Activated CD4-positive, alpha-beta T cell treated with anti-CD3 and anti-CD28 coated beads for 48 hours (primary cell): ENCODE measurements at places on chromosomes 7 and 10.

DNA sequence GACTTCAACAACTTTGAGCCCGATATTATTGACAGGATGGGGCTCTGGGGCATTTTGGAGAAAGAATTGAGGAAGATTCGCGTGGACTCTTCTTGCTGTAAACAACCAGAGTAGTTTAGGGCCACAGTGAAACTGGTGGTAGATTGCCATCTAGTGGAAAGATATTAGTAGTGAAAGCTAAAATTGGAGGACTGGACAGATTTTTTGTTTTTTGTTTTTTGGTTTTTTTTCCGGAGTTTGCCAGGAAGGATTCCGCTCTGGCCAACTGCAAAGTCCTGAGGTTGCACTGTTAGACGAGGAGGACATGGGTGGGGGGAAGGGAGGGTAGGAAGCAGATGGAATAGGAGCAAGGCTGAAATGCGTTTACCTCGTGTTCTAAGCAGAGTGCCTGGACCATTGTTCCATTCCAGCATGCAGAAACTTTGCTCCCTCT is 11.7 kb downstream of the NOBOX start:
- DNase-seq, result peak; percentile 10

- no peak for DNase-seq
These were observed 1.8 kb upstream of the SP8 start for GRCh38 chr7:20788420-20788990.

DNA sequence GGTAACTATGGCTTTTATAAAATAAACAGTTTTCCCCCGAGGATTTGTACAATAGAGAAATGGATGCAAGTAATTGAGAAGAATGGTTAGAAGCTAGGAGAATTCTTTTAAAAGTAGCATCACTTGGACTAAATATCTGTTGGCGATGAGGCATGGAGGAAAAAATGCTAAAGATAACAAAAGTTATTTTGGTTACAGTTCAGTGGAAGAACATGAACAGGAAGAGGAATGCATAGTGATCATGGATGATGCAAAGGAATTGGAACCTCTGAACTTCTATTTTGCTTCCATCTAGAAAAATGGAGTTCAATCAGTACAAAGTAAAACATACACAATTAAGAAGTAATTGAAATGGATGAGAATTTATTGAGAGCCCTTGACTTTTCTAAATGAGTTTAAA is 32.9 kb downstream of the ENTPD1 start:
- no peak for DNase-seq

GRCh38 chr7:50591098-50591479 is 25.9 kb upstream of the DDC start:
- no peak for DNase-seq

- DNase-seq, result no peak
These were observed 52.0 kb downstream of the TCAF1 start for GRCh38 chr7:143849785-143850479.
